ENCODE measurements at places on chromosomes 1 and 21. TPM values are rescaled to one million over a fixed set of nuclear protein-coding genes. Genes with fewer than 3 reads are reported as not detected.

The NBPF19 gene
- total RNA-seq = 5.3 TPM

GRCh38 chr1:51840743-51841461 lies 37.6 kb downstream of the NRDC start:
- no peak for DNase-seq

- no peak for DNase-seq
Measured at GRCh38 chr1:61404597-61405376, 320.2 kb downstream of the TM2D1 start.

- DNase-seq = peak; percentile 65
Measured at GRCh38 chr21:28294051-28294450, 698.6 kb downstream of the LTN1 start.

The PRAMEF26 gene
- total RNA-seq = not detected

DNA sequence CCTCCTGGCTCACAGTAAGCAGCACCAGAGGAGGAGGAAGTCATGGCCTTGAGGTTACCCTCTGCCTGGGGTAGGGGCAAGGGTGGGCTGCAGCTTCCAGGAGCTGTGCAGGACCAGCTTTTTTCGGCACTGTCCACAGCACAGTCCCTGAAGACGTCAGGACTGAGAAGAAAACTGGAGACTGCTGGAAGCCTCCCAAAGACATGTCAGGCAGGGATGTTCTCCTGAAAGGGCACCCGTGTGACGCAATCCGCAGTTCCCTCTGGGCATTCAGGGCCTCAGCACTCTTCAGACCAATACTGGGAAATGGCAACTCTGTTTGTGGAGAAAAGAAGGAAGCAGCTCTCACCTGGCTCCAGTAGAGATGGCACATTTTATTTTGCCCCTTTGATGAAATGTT lies 64.8 kb upstream of the TENT5C start:
- no peak for DNase-seq

- no peak for DNase-seq
Measured at GRCh38 chr1:9300573-9300972, 7.9 kb downstream of the SPSB1 start.

GRCh38 chr1:185787238-185787637 lies 53.0 kb downstream of the HMCN1 start:
- DNase-seq = no peak

DNA sequence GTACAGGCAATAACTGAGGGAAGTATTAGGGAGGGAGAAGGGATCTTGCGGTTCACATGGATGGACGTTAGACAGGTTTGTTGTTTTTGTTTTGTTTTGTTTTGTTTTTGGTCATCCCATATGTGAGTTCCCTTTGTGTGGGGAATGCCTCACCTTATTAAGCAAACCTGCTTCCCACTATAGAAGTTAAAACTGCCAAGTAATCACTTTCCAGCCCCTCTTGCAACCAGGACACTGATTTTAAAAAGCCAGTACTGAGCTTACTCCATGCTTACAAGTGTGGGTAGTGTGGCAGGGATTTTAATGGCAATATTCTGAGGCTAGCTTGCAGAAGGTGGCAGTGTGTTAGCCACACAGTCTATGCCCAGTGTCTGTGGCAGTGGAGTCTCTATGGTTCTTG lies 26.5 kb downstream of the SPATA45 start:
- no peak for DNase-seq

GRCh38 chr1:97190326-97190725 lies 468.7 kb downstream of the PTBP2 start:
- peak; percentile 11 for DNase-seq

- no peak for DNase-seq
Measured at GRCh38 chr1:46094471-46095005, 37.9 kb downstream of the PIK3R3 start.

GRCh38 chr1:28642056-28642846 lies 616 bp downstream of the TAF12 start:
- DNase-seq = peak; percentile 5

- no peak for DNase-seq
Measured at GRCh38 chr1:216640100-216640499, 83.1 kb downstream of the ESRRG start.

DNA sequence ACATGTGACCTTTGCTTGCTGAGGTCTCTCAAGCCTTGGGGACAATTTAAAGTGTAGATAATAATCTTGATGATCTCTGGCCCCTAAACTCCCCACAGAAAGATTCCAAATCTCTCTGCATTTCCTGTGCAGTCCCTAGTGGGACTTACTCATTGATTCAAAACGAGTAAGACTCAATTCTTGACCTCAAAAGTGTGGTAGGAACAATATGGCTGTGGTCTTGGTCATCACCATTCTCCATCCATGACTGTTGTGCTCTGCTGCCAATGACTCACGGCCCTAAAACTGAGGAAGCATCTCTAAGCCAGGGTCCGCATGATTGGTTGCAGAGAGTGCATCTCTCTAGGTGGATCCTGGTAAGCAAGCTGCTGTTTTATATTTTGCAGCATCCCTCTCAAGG lies 268.0 kb downstream of the PTGER3 start:
- peak; percentile 46 for DNase-seq

The RHBG gene
- not detected for total RNA-seq

- peak; percentile 79 for DNase-seq
Measured at GRCh38 chr1:230073371-230074035, 6.5 kb downstream of the GALNT2 start.

The KCNH1 gene
- total RNA-seq = 5.3 TPM

The KCNQ4 gene
- not detected for total RNA-seq

- peak; percentile 86 for DNase-seq
Measured at GRCh38 chr1:101371259-101371658, 134.4 kb downstream of the S1PR1 start.

The LRRC8D gene
- total RNA-seq = 9.8 TPM

The MEX3A gene
- 11.2 TPM for total RNA-seq

All from A172 (cell line).